RWPE1 (cell line): ENCODE measurements at places on chromosomes 4 and X.

- DNase-seq, result no peak
Observed at GRCh38 chrX:40383360-40383759, 197.4 kb upstream of the ATP6AP2 start.

- no peak for DNase-seq
Observed at GRCh38 chr4:145602129-145602760, 16.9 kb upstream of the MMAA start.

- no peak for DNase-seq
Observed at GRCh38 chrX:1925053-1925481, 310.2 kb downstream of the ASMT start.

DNA sequence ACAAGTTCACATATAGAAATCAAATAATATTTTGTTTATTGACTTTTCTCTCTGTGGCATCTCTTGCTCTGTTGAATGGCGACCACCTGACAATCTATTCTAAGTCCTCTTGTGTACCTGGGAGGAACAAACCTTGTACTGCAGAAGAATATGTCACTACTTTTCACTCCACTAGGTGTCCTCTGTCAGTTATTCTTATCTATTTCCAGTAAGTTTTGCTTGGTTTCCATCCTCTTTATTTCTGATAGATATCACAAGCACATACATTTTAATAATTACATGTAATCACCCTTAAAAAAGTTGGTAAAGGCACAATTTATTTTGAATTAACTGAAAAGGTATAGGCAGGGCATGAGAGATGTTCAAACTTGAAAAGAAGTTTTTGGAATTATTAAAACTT lies 238.4 kb downstream of the SNCA start:
- peak; percentile 28 for DNase-seq

GRCh38 chr4:158540125-158540907 lies 18.6 kb downstream of the RXFP1 start:
- peak; percentile 60 for DNase-seq

- DNase-seq, result no peak
Observed at GRCh38 chr4:36222702-36223101, 21.6 kb downstream of the ARAP2 start.

DNA sequence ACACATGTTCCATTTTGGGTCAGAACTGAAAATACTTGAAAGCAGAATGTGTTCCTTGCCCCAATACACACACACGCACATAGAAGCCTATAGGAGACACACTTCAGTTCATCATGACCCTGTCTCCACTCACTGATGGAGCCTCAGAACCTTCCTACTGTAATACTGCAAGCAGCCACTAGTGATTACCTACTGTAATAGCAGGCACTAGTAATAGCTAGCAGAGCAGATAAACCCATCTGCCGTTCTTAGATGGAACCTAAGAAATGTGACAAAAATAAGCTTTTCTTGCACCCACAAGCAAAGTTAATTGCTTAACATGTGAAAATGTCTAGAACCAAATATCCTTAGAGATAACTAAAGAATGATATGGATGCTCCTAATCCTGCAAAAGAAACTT lies 13.6 kb downstream of the AMTN start:
- no peak for DNase-seq

GRCh38 chr4:64539234-64539849 lies 130.1 kb upstream of the TECRL start:
- peak; percentile 52 for DNase-seq

- no peak for DNase-seq
Observed at GRCh38 chr4:145779319-145779801, 99.4 kb downstream of the C4orf51 start.
